ENCODE measurements at places on chromosomes 13 and 19.

DNA sequence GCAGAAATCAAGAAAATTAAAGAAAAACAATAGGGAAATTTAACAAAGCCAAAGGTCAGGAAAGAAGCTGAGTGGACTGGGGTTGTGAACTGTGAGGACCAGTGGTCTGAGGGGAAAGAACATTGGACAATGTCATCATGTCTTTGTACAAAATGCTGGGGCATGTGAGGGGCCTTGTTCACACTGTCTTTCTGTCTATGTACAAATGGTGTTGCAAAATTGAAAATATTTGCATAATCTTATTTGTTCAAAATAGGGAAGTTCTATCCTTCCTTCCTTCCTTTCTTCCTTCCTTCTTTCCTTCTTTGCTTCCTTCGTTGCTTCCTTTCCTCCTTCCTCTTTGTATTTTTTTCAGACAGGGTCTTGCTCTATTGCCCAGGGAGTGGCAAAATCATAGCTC is 79.2 kb upstream of the SCEL start:
- no peak for DNase-seq

DNA sequence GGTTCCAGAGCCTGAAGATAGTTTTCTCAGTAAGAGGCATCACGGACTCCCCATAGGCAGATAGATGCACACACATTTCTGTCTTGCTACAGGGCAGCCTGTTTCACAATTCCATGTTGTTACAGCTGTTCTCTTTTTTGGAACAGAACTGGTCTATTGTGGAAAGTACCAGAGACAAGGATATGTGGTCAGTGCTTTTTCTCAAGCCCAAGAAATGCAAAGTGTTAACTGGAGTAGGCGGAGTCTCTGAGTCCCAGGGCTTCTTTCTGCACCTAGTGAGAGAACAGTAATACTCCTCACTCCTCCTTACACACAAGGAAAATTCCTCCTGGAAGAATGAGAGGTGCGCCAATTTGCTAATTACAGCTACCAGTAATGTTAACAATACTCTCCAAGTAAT is 141.6 kb upstream of the ARGLU1 start:
- peak; percentile 88 for DNase-seq

GRCh38 chr19:38685666-38686529 is 38.4 kb downstream of the ACTN4 start:
- peak; percentile 76 for DNase-seq

DNA sequence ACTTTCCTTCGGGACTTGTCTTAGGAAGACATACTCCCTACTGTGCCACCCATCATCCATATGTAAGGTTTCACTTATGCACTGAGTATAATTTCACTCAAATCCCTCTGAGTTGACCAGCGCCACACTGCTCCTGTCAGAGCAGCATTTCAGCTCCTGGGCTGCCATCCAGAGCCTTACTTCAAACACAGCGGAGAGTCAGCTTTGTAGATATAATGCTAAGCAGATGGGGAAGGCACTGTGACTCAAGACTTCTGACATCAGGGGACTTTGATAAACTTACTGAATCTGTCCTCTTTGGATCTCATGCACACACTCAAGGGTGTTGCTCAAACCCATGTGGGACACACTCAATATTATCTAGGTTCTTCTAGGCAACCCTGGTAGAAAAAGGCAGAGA is 34.9 kb downstream of the DOCK9 start:
- no peak for DNase-seq

- DNase-seq, result no peak
Measured at GRCh38 chr19:2035590-2035991, 15.5 kb downstream of the MKNK2 start.

Measured in LHCN-M2 (cell line).